ENCODE measurements at places on chromosomes 3 and 15. TPM values are rescaled to one million over a fixed set of nuclear protein-coding genes. Genes with fewer than 3 reads are reported as not detected.

ALDH1L1 gene
- total RNA-seq, result 0.06 TPM

GRCh38 chr15:33375236-33375635 is 64.5 kb downstream of the RYR3 start:
- no peak for DNase-seq

DNA sequence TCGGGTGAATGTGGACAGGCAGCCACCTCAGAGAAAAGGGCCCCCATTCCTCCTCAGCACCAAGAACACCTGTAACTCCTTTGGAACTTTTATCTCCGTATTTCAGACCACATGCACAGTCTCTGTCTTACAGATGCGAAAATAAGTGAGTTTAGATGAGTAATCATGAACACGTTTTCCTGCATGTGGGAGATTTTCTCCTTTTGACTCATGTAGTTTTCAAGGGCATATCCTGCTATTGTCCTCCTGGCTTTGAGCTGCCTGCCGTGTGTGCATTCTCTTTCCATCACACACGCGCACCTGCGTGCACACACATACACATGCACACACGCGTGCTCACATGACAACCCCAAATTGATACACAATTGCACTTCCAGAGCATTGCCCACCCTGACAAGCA is 239.2 kb downstream of the GABRG3 start:
- DNase-seq, result no peak

- no peak for DNase-seq
Measured at GRCh38 chr3:71062952-71063772, 520.4 kb downstream of the FOXP1 start.

DNA sequence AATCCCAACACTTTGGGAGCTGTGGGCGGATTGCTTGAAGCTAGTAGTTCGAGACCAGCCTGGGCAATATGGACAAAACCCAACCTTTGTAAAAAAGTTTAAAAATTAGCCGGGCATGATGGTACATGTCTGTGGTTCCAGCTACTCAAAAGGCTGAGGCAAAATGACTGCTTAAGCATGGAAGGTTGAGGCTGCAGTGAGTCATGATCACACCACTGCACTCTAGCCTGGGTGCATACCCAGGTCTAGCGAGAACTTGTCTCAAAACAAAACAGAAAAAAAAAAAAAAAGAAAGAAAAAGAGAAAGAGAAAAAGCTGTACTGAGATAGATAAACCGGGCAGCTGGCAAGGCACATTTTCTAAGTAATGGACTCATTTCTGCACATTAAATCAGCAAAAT is 10.6 kb downstream of the ARPP19 start:
- DNase-seq, result peak; percentile 76

GRCh38 chr3:147836330-147836729 is 427.2 kb downstream of the ZIC1 start:
- DNase-seq, result no peak

TFDP2 gene
- 78.1 TPM for total RNA-seq

GRCh38 chr3:69791919-69792399 is 52.7 kb downstream of the MITF start:
- DNase-seq, result no peak

Measured in epithelial cell of proximal tubule (primary cell).